Left lobe of liver (tissue), 2 donors: ENCODE measurements at places on chromosomes 7 and 10.

GRCh38 chr10:71225291-71226058 is 13.1 kb downstream of the UNC5B start:
- no peak for DNase-seq

DNA sequence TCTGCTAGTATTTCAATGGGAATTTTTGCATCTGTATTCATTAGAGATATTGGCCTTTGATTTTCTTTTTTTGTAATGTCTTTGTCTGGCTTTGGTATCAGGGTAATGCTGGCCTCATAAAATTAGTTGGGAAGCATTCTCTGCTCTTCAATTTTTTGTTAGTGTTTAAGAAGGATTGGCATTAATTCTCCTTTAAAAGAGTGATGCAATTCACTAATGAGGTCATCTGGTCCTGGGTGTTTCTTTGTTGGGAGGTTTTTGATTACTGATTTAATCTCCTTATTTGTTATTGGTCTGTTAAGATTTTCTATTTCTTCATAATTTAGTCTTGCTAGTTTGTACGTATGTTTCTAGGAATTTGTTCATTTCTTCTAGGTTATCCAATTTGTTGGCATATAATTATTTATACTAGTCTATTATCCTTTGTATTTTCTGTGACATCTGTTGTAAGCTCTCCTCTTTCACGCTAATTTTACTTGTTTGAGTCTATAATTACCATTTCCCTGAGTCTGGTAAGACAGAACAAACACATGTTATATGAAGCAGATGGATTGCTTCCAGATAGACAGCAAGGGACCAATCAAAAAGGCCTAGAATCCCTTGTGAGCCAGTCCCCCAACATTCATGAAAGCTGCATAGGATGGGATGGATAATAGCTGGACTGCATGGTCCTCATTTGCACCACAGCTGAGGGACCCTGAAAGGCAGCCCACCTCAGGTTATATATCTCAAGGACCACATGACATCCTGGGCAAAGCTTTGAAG is 54.4 kb downstream of the MTPAP start:
- DNase-seq = no peak

GRCh38 chr10:13913897-13914296 is 327.1 kb downstream of the PRPF18 start:
- DNase-seq = no peak

DNA sequence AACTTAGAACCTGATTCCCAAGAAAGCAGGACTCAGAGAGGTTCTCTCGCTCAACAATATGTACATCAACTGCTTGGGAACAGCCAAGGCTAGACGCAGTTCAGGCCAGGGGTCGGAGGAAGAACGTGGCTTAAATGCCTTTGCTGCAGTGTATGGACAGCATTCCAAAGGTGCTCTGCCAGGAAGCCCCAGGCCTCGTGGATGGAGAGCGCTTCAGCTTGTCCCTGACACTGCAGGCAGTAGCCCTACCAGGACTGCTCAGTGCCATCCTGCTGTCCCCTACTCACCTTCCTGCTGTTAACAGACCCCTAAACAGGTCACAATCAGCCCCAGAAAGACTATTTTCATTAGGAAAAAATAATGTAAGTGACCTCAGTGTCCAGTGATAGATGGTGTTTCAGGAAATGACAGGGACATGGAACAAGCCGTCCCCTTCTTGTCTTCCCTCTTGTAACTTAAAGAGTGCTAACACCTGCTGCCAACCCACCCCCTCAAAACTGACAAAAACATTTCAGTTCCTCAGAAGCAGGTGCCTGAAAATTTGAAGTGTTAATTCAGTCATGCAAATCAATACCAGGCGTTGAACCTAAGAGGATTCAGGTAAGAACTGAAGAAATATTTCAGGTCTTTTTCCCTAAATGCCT is 16.5 kb downstream of the CREB3L2 start:
- DNase-seq = no peak

DNA sequence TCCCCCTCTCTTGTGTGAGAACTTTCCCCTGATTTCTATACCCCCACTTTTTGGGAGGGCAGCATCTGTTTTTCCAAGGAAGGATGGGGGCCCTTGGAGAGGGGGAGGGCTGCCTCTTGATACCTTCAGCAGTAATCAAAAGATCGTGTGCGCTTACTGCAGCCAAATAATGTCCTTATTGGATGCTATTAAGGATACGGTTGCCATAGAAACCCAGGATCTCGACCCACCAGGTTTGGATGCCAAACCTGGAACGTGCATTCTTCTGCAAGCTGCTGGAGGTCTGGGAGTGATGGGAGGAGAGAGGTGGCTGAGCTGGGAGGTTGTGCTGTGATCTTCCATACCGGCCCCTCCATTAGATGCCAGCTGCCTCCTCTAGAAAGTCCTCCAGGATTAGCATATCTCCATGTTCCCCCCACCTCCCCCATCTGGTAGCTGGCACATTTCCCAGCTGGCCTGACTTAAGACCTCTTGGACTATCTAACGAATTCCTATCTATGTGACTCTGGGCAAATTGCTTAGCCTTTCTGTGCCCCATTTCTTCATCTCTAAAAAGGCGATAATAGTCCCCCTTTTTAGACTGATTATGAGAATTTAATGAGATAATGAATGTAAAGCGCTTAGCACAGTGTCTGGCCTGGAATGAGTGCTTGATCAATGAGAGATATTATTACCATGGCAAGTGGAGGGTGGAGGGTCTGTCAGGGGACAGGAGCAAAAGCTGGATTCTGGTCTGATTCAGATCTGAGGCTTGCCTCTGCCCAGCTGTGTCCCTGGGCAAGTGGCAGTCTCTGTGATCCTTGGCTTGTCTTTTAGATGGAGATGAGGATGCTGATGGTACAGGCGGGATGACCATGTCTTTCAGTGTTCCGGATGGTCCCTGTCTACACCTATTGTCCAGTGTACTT is 78.5 kb upstream of the PCBD1 start:
- DNase-seq = no peak

GRCh38 chr7:41275255-41275654 is 427.6 kb downstream of the INHBA start:
- no peak for DNase-seq

GRCh38 chr10:86391236-86391840 is 24.7 kb upstream of the GRID1 start:
- DNase-seq = no peak

DNA sequence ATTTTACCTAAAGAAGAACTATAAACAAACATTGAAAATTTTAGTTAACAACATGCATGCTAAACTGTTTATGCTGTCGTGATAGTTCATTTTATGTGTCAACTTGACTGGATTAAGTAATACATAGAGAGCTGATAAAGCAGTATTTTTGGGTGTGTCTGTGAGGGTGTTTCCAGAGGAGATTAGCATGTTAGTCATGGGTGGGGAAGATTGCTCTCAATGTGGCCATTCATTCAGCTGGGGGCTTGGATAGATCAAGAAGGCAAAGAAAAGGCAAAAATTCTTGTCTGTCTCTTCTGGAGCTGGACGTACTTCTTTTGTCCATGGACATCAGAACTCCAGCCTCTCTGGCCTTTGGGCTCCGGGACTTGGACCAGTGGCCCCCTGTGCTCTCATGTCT is 172.9 kb upstream of the SEMA3E start:
- no peak for DNase-seq
